CD14-positive monocyte (primary cell): ENCODE measurements at places on chromosomes 2 and 18.

- DNase-seq = no peak
Observed at GRCh38 chr2:66679442-66679841, 244.5 kb downstream of the MEIS1 start.

DNA sequence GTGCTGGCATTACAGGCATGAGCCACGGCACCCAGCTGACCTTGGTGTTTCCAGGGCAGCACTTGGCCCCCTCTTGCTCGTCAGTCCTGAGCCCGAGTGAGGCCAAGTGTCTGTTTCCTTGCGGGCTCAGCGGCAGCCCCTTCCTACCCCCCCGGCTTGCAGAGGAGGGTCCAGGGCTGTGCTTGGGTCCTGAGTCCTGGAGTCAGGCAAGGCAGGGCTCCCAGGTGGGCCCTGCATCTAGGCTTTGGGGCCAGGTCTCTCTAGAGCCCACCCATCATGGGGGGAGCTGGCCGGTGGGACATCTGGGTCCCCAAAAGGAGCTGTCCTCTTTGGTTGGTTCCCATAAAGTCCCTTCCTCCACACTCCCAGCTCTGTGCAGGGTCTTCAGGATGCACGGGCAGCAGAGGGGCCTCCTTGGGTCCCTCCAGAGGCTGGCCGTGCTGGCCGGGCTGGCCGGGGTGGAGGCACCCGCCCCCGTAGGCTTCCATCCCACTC lies 63.7 kb upstream of the HPCAL1 start:
- no peak for DNase-seq

GRCh38 chr2:150561076-150561475 lies 73.6 kb upstream of the RND3 start:
- no peak for DNase-seq

GRCh38 chr2:231383416-231384108 lies 11.9 kb upstream of the B3GNT7 start:
- no peak for DNase-seq

DNA sequence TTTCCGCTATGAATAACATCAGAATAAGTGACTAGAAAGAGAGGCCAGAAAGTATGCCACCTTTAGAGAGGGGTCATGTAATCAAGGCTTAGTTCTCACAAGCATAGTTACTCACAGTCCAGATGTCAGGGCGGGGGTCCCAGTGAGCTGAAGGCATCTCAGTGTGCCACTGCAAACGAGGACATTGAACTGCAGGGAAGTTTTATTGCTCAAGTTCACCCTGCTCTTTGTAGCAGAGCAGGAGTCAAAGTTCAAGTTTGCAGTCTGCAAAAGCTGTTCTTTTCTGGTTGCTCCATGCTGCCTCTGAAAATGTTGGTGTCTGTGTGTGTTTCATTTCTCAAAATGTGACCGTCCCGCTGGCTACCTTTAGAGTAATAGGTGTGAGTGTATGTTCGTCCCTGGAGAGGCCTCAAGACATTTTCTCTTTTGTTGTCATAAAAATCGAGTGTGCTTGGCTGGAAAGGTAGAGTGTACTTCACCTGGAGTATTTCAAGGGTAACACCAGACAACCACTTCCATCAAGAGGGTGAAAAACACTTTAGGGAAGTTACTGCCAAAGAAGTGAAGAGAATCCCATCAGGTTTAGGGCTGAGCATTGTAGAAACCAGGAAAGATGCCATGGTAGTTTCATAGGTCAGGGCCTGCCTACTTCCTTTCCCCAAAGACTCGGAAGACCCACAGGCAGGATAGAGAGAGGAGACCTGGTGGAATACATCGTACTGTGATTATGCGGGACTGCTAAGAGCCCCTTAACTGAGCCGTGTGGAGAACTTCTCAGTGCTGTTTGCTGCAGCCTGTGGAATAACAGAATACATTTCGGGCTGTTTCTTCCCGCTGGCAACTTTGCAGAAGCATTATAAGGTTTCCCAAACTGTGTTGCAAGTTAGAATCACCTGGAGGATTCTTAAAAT lies 89.9 kb downstream of the LYPD6 start:
- DNase-seq = no peak

DNA sequence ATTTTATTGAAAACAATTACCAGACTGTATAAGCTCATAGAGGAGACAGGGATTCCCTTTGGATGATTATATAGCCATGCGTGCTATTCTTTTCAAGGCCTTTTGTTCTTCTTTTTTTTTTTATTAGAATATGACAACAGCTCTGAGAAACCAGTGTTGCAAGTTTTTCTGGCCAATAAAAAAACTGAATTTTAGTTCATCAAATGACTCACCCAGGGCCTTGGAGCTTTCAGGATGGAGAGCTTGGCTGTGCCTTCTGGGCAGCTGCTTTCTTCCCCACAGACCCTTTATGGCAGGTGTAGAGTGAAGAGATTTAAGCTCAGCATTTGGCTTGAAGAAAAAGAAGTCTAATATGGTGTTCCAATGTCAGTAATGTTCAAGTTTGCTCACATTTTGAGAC lies 497.9 kb upstream of the FANCL start:
- no peak for DNase-seq

GRCh38 chr2:109382226-109382895 lies 231.4 kb downstream of the SEPTIN10 start:
- DNase-seq = no peak

GRCh38 chr2:104568247-104568646 lies 285.7 kb upstream of the POU3F3 start:
- no peak for DNase-seq

- no peak for DNase-seq
Observed at GRCh38 chr2:19351499-19351898, 6.9 kb downstream of the OSR1 start.

- no peak for DNase-seq
Observed at GRCh38 chr2:42951263-42951938, 159.0 kb upstream of the HAAO start.

GRCh38 chr18:56200381-56200911 lies 437.9 kb downstream of the TXNL1 start:
- no peak for DNase-seq

- DNase-seq = no peak
Observed at GRCh38 chr2:209790066-209790728, 18.6 kb downstream of the UNC80 start.

DNA sequence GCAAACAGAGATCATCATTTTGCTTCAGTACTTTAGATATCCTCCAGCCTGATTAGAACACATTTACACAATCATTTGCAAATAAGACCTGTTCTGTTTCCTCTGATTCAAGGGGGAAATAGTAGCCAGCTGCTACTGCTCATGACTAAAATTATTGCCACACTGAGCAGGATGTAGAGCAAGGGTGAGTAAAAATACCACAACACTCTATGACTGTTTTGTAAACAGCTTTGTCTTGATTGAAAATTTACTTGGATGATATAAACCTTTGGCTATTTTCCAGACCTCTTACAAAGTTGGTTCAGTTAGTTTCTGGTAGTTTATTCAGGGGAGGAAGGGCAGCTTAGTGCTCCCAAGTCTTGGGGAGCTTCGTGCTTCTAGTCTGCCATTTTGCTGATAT lies 286.4 kb upstream of the CNTNAP5 start:
- DNase-seq = peak; percentile 63

DNA sequence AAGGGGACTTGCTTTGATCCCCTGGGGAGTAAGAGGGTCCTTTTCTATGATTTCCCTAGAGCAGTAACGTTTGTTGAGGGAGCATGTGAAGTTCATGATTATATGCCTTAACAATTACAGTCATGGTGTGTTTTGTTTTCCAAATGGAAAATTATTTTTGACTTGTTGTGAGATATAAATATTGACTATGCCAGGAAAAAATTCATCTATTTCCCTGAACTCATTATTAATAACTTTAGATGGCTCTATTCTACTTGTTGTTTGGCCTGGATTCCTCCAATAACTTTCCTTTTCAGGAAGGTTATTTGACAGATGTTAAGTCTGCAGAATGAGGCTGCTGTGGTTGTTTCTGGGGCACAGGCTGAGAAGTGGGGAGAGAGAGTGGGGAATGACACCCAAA lies 72.1 kb upstream of the LMAN1 start:
- no peak for DNase-seq

DNA sequence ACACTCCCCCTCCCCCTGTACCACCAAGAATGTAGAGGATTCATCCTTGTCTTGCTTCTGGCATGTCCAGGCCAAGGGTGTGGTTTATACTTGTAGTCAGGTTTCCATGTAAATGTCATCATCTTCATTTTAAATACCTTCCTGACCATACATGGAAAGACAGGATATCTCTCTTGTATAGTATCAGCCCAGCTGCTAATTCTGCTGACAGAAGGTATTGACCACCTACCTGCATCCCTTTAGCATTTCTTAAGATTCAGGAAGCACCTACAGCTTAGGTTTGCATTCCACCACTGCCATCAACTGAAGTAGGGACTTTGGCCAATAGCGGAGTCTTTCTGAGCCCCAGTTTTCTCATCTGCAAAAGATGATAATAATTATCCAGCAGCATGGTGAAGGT lies 22.9 kb upstream of the FSHR start:
- no peak for DNase-seq

GRCh38 chr2:7523481-7524120 lies 606.4 kb downstream of the RNF144A start:
- no peak for DNase-seq

DNA sequence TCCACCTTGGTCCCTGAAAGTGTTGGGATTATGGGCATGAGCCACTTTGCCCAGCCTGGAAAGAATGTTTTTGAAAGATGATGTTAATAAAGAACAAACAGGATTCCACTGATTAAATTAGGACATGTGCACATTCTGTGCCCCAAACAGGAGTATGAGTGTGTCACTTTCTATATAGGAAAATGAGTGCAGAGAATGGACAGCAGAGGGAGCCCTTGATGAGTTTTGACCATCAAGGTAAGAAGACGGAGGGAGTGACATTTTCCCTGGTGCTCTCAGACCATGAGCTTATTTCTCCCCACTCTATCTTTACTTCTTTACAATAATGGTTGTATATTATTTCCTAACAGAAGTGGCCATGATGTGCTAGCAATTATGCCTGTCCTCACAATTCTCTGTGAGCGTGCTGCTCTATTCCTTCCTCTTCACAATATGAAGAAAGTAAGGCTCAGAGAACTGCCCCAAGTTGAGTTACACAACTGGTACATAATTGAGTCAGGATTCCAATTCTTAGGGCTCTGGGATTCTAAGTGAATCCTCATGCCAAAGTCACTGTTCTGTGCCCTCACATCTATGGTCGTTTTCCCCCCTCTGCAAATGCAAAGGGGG lies 20.6 kb downstream of the RPL37A start:
- DNase-seq = peak; percentile 53

GRCh38 chr2:113164215-113164929 lies 9.4 kb upstream of the PSD4 start:
- DNase-seq = no peak

DNA sequence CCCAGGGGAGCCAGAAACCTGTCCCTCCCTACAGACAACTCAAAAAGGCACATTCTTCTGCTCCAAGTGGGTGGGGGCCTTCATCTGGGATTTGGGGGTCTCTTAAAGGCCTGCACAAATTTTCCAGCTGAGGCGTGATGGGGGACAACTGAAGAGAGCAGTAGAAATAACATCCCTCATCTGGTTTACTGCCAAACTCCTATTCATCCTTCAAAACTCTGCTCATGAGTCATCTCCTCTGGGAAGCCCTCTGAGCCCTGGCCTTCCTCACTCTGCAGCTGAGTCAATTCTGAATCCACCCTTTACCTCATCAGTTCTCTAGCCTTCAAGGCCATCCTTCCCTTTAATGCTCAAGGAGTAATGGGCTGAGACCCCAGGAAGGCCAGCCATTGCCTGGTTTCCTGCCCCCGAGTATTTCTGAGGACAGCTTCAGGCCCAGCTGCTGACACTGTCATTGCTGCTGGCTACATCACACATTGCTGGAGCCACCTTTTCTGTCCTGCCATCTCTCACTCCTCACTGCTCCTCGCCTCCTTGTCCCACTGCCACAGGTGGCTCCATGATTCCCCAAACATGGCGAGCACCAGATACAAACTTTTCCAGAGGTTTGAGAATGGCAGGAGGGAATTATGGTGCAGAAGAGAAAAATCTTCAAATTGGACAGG lies 32.2 kb upstream of the GLI2 start:
- no peak for DNase-seq

GRCh38 chr2:47098953-47099352 lies 56.2 kb downstream of the STPG4 start:
- no peak for DNase-seq

DNA sequence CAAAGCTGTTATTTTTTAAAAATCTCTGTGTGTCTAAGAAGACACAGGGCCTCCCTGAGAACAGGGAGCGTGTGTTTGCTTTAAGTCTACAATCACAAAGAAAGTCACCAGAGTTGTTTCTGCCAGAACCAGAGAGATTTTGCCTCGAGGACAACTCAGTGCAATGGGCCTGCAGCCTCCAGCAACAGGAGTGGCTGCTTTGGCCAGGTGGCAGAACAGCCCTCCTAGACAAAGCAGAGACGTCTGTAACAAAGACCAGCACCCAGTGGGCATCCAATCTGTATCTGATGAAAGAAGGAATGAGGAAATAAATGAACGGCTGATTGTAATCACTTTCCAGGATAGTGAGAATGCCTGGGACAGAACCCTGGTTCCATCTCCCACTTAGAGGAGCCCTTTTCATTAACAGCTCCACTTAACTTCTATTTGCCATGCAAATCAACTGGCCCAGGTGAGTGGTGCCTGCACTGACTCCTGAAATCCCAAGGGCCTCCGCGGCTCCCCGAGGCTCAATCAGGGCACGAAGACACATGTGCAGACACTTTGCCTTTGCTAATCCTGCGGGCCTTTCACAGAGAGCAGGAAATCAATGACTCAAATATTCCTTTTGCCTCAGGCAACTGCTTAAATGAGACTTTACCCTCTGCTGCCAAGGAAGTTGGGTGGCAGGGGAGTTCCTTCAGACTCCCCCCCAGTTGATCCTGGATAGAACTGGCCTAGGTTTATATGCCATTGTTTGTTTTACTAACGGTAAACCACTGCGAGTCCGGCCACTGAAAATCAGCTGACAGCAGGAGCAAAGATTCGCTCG lies 146.5 kb downstream of the CABLES1 start:
- DNase-seq = no peak

- DNase-seq = no peak
Observed at GRCh38 chr2:134039912-134040581, 213.8 kb upstream of the MGAT5 start.

- no peak for DNase-seq
Observed at GRCh38 chr2:133400411-133400810, 167.9 kb downstream of the NCKAP5 start.

DNA sequence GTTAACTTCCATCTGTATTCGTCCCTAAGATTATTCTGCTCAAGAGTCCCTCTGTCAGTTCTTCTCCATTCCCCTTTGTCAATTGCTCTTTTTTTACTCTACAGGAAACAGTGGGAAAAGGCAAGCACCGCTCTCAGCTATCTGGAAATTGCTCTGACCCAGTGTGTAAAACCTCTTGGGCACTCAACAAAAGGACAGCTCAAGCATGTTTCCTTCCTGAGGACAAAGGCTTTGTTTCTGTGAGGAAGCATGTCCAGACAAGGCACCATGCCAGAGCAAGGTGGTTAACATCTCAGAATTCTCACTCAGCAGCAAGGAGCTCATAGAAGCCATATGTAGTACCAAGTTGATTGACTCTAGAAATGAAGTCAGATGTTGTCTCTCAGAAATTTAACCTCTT lies 735.6 kb downstream of the TSN start:
- DNase-seq = no peak
